ENCODE measurements at places on chromosomes 16 and 17.

- no peak for DNase-seq
Measured at GRCh38 chr16:18931756-18932155, 5.5 kb upstream of the SMG1 start.

GRCh38 chr17:18381953-18382245 lies 4.3 kb downstream of the EVPLL start:
- no peak for DNase-seq

DNA sequence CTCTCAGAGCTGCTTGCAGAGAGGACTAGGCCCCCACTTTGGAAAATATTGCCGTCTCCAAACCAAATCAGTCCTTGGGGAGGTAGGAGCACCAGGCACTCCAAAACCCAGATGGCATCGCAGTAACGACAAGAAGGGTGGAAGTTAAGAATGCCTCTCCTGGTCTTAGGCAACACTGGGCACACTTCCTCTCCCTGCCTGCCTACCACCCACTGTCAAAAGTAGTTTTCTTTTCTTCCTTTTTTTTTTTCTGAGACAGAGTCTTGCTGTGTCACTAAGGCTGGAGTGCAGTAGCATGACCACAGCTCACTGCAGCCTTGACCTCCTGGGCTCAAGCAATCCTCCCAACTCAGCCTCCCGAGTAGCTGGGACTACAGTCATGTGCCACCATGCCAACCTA lies 47.2 kb downstream of the SRL start:
- DNase-seq = no peak

GRCh38 chr17:55806745-55807495 lies 56.1 kb downstream of the PCTP start:
- no peak for DNase-seq

DNA sequence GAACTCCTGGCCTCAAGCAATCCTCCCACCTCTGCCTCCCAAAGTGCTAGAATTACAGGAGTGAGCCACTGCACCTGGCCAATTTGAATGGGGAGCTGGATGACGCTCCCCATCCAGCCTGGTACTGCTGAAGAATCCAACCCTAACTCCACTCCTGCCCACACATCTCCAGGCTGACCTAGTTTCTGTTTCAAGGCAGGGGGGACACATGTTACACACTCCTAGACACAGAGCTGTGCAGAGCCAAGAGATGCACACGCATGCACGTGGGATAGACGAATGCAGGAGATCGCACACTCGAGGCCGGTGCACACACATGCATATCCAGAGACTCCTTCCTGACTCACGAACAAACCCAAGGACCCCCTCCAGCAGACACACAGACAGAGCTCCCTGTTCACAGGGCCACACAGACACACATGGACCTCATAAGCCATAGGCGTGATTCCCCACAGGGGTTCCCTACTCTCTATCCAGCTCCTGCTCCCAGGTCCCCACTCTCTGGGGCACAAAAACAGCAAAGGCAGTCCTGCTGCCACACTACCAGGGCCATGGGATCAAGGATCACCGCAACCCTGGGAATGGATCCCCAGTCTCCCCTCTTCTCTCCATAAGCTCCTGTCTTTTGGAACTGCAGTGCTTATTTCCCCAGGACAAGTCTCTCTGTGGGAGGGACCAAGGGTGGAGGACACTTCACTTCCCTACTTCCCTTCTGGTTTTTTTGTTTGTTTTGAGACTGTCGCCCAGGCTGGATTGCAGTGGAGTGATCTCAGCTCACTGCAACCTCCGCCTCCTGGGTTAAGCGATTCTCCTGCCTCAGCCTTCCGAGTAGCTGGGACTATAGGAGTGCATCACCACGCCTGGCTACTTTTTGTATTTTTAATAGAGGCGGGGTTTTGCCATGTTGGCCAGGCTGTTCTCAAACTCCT lies 14.4 kb downstream of the EPOP start:
- DNase-seq = no peak

DNA sequence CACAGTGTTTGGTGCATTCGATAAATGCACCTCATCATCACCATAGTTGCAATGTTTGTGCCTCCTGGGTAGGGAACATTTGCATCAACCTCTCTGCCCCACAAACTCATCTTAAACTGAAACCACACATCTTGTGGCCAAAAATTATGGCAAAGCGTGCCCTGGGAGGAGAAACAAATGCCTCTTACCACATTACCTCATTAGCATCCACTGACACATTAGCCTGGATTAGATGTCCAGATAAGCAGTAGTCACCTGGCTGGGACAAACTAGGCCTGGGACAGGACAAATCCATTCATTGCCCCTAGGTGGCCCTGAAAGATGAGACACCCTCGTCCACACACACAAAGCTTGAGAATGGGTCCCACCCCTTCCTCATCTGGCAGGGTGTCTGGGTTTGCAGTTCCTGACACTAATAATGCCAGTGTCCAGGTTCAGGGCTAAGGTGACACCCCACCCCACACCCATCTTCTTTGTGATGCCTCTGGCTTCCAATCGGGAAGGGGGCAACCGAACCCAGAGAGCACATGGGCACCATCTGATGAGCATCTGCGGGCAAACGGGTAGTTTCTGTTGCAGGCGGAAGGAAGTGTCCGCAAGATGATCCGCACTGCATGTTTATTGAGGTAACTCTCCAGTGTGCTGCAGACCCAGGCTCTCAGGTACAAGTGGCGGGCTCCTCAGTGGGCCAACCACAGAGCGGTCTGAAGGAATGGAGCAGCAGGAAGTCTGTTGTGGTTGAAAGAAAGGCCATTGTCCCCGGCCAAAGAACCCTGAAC lies 8.6 kb downstream of the XYLT1 start:
- DNase-seq = no peak

GRCh38 chr17:19868079-19868395 lies 301 bp upstream of the ULK2 start:
- no peak for DNase-seq

GRCh38 chr17:64369007-64369893 lies 21.4 kb downstream of the PECAM1 start:
- no peak for DNase-seq

Measured in GM03348 (cell line).